T-helper 2 cell treated with Interferon-gamma antibody and Interleukin-4, amounts not matched to agents 5 μg/mL and 100 μg/mL, for 36 hours (primary cell): ENCODE measurements at places on chromosomes 1 and 21.

DNA sequence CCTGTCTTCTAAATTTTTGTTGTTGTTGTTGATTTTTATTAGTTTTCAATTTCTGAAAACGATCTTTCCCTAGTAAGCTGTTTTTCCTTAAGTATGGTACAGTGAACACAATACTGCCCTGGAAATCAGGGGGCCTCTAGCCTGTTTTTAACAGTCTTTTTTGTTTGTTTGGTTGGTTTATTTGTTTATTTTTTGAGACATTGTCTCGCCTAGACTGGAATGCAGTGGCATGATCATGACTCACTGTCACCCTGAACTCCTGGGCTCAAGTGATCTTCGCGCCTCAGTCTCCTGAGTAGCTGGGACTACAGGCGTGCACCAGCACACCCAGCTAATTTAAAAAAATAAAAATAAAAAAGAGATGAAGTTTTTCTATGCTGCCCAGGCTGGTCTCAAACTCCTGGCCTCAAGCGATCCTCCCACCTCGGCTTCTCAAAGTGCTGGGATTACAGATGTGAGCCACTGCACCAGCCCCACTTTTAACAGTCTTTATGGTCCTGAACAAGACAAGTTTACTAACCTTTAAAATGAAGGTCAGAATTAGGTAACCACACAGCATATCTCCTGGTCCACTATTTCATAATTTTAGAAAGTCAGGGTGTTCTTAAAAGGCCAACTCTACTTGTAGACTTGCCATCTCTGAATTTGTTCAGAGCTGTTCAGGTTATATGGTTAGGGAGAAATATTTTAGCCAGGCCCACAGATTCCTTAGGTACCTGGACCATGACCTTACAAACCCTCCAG lies 35.4 kb downstream of the TBCE start:
- no peak overlapping the region for H3K27ac ChIP-seq
- H3K27me3 ChIP-seq: no peaks in the 10 kb centered on the region
- peaks cover 5% of the 10 kb centered on the region for H3K36me3 ChIP-seq
- no peak for DNase-seq

DNA sequence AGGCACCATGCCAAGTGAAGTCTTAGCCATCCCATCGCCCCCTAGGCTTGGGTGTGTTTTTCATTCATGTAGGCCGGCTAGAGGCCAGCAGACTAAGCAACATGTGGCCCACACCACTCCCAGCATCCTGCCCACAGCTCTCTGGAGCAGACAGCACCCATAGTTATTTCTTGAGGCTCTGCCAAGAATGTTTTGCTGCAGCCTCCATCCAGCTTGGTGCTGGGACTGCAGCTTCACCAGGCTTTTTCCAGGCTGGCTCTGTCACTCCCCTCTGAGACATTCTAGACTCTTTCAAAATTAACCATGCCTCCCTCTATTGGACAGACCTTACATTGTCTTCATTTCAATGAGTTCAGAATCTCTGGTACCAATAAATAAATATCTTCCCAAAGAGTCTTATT lies 104.2 kb downstream of the DUSP10 start:
- DNase-seq: no peak
- H3K36me3 ChIP-seq: no peaks in the 10 kb centered on the region
- H3K27me3 ChIP-seq: no peaks in the 10 kb centered on the region

DNA sequence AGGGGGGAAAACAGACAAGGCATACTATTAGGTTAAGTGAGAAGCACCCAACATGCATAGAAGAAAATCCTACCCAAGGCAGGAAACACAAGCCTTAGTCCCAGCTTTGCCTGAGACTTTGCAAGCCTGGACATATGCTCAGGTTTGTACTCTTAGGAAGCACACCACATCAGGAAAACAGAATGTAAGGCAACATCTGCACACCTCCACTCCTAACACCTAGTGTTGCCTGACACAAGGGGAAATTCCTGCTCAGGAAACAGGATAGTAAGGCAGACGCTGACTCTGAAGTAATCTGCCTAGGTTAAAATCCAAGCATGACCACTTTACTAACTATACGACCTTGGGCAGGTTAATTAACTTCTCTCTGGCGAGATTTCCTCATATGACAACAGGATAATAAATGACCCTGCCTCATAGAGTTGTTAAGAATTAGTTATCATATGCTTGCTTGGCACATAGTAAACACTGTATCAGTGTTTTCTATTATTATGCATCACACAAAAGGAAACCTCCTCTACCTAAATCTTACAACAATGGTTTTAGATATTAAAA lies 119.8 kb downstream of the ZZZ3 start:
- no peaks in the 10 kb centered on the region for H3K27me3 ChIP-seq
- H3K4me1 ChIP-seq: no peaks in the 10 kb centered on the region
- H3K36me3 ChIP-seq: peaks cover 27% of the 10 kb centered on the region
- H3K27ac ChIP-seq: no peak overlapping the region
- no peak overlapping the region for H3K4me3 ChIP-seq

DNA sequence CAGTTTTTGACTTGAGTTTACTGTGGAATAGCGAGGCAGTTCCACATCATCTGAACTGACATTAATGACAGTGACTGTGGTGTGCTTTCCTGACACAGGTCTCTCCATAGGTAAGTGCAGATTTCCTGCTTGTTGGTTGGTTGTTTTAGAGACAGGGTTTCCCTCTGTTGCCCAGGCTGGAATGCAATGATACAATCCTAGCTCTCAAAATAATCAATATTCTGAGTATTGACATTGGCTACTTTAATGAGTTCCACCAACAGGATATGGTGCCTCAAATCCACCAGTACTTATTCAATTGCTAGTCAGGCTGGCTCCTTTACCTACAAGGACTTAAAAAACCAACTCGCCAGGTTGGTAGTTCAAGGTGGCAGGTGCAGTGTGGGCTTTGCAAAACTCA lies 63.8 kb downstream of the CLSTN1 start:
- no peak for DNase-seq
- peaks cover 1% of the 10 kb centered on the region for H3K4me1 ChIP-seq
- H3K27me3 ChIP-seq: no peaks in the 10 kb centered on the region
- H3K4me3 ChIP-seq: no peak overlapping the region

DNA sequence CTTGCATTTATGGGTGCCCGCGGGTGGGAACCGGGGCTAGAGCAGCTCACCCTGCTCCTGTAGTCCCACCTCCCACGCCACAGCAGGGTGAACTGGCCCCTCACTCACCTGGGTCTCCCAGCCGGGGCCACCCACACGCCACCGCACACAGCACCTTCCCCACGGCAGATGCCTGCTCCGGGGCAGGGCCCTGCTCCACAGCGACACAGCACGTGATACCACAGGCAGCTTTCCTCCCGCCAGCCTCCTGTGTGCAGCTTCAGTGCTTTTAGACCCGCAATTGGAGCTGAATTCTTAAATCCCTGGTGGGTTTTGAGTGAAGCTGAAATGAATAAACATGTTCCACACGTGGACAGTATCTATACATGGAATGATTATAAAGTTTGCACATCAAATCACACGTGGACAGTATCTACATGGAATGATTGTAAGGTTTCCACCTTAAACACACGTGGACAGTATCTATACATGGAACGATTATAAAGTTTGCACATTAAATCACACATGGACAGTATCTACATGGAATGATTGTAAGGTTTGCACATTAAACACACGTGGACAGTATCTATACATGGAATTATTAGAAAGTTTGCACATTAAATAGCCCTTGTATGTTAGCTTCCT lies 93.1 kb upstream of the COL6A1 start:
- H3K27me3 ChIP-seq: peaks cover 22% of the 10 kb centered on the region
- H3K4me1 ChIP-seq: peaks cover 44% of the 10 kb centered on the region
- no peak overlapping the region for H3K4me3 ChIP-seq
- no peak overlapping the region for H3K27ac ChIP-seq
- peaks cover 4% of the 10 kb centered on the region for H3K36me3 ChIP-seq
- DNase-seq: no peak

DNA sequence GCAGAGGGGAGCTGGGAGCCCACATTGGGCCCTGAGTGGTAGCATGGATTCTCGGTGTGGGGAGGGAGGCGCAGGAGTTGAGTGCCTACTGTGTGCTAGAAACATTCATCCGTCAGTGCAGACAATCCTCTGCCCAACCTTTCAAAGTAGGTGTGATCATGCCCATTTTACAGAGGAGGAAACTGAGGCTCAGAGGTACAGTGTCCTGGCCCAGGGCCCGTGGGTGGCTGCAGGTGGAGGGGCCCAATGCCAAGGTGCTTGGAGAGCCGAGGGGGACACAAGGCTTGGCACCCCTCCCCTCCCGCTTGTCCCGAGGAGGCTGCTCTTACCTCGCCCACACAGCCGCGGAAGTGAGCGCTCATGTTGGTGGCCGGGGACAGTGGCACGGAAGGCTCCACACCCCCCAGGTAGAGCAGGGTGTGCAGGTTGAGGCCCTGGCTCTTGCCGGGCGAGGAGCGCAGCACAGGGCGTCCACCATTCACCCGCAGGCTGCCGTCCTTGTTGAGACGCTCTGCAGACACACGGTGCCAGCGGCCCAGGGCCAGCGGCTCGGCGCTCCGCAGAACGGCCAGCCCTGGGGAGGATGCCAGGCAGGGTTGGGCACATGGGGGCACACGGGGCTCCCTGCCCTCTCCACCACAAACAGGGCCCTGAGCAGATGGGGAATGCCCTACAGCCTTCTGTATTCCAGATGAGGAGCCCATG lies 16.6 kb downstream of the LDLRAD2 start:
- H3K27ac ChIP-seq: no peak overlapping the region
- no peaks in the 10 kb centered on the region for H3K27me3 ChIP-seq
- DNase-seq: no peak
- H3K4me3 ChIP-seq: no peak overlapping the region
- H3K36me3 ChIP-seq: no peaks in the 10 kb centered on the region

DNA sequence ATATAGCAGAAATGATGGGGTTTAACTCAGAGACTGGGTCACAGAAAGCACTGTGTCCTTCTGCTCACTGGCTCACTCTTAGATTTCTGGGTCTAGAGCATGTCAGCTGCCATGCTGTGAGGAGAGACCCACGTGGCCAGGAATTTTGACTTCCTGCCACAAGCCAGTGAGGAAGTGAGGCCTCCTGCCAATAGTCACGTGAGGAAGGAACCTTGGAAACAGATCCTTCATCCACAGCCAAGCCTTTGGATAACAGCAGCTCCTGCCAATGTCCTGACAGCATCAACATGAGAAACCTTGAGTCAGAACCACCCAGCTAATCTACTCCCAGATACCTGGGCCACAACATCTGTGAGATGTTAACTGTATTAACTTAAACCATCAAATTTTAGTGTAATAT lies 114.5 kb upstream of the PLPPR5 start:
- H3K27ac ChIP-seq: no peak overlapping the region
- no peak for DNase-seq
- H3K27me3 ChIP-seq: no peaks in the 10 kb centered on the region
- H3K4me1 ChIP-seq: no peaks in the 10 kb centered on the region
- no peak overlapping the region for H3K4me3 ChIP-seq
- no peaks in the 10 kb centered on the region for H3K36me3 ChIP-seq

DNA sequence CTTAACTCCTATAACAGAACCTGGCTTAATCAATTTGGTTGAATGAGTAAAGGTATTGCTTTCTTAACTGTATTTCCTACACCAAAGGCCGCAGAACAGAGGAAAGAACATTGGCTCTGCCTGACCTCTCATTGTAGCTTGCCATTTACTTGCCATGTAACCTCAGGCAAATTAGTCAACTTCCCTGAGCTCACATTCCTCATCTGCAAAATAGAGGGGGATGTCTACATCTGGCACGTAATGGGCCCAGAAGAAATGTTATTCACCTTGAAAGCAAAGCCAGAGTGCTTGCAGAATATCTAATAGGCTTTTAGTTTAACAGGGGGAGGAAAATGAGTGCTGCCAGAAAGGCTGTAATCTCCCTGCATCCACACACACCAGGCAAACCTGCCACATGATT lies 44.3 kb downstream of the LAMC2 start:
- H3K36me3 ChIP-seq: no peaks in the 10 kb centered on the region
- H3K27me3 ChIP-seq: no peaks in the 10 kb centered on the region
- H3K4me1 ChIP-seq: peaks cover 5% of the 10 kb centered on the region
- H3K27ac ChIP-seq: no peak overlapping the region
- H3K4me3 ChIP-seq: no peak overlapping the region

GRCh38 chr1:28671254-28671780 lies 2.7 kb downstream of the GMEB1 start:
- peaks cover 11% of the 10 kb centered on the region for H3K4me1 ChIP-seq
- H3K36me3 ChIP-seq: peaks cover 4% of the 10 kb centered on the region
- H3K27me3 ChIP-seq: no peaks in the 10 kb centered on the region
- H3K27ac ChIP-seq: no peak overlapping the region

DNA sequence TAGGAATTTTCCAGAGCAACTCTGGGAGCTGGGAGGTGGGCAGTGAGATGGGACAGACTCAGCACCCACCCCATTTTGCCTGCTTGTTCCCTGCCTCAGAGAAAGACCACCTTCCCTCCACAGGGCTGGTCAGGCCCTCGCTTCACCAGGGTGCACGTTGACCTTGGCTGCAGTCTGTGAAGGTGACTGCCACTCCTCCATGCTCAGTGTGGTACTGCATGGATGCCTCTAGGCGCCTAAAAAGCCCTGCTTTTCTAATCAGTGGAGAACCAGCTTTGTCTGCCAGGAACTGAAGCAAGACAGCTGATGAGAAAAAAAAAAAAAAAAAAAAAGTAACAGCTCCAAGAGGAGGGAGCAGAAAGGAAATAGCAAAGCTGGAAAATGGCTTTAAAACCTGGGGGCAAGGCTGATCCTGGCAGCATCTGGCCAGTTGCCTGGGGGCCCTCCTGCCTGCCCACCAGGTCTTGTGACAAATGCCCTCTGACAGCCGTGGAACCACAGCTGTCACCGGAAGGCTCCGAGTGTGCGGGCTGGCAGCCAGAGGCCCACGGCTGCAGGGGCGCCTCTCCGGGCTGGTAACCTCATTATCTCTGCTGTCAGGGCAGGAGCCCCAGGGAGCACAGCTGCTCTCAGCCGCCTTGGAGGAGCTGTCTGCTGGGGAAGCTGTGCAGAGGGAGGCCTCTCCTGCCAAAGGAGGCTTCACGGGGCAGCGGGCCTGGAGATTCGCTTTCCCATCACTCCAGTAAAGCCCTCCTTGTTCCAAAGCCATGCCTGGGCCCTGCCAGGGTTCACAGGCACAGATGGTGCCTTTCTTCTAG lies 13.7 kb downstream of the KIAA1614 start:
- H3K36me3 ChIP-seq: no peaks in the 10 kb centered on the region
- no peak overlapping the region for H3K4me3 ChIP-seq
- no peaks in the 10 kb centered on the region for H3K4me1 ChIP-seq
- DNase-seq: no peak

- H3K4me3 ChIP-seq: no peak overlapping the region
- no peaks in the 10 kb centered on the region for H3K4me1 ChIP-seq
- peaks cover 21% of the 10 kb centered on the region for H3K27me3 ChIP-seq
- H3K36me3 ChIP-seq: no peaks in the 10 kb centered on the region
These were observed 7.8 kb downstream of the KCNJ10 start for GRCh38 chr1:160062230-160062532.

GRCh38 chr21:44718093-44718492 lies 6.7 kb upstream of the TSPEAR start:
- H3K36me3 ChIP-seq: no peaks in the 10 kb centered on the region
- peaks cover 5% of the 10 kb centered on the region for H3K4me1 ChIP-seq
- no peak overlapping the region for H3K27ac ChIP-seq
- DNase-seq: no peak
- H3K4me3 ChIP-seq: no peak overlapping the region

GRCh38 chr1:109969907-109970306 lies 14.7 kb upstream of the AHCYL1 start:
- no peak for DNase-seq
- no peaks in the 10 kb centered on the region for H3K36me3 ChIP-seq
- no peak overlapping the region for H3K4me3 ChIP-seq
- no peak overlapping the region for H3K27ac ChIP-seq
- H3K4me1 ChIP-seq: no peaks in the 10 kb centered on the region
- peaks cover 42% of the 10 kb centered on the region for H3K27me3 ChIP-seq
